Tibial artery (tissue), 4 donors: ENCODE measurements at places on chromosomes 16 and 17.
A peak's percentile ranks its signal among the peaks of the same experiment; 100 is the strongest.

DNA sequence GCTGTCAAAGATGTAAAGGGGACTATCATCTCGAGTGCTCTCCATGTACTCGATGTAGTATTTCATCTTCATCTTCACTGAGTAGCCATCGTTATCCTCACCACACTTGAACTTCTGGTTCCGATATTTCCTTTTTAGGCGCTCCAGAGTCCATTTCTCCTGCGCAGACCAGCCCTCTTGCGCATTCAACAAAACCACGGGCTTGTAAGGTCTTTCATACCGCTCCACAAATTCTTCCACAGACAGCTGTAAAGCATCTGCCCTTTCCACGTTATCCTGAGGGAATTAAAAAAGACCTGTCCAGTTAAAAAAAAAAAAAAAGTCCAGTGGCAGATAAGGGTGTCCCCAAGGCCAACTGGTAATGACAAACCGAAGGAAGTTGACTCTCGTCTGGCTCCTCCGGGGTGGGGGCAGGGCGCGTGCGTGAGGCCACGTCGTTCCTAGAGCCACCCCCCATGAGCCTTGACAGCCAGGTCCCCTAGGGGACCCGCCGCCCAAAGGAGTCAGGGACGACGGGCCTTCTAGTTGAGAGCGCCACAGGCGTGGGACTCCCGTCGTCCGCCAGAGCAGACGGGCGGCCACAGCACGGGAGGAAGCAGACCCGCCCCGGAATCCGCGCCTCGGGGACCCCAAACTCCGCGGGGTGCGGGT lies 701 bp downstream of the JMJD6 start:
- peak; percentile 73 for DNase-seq

DNA sequence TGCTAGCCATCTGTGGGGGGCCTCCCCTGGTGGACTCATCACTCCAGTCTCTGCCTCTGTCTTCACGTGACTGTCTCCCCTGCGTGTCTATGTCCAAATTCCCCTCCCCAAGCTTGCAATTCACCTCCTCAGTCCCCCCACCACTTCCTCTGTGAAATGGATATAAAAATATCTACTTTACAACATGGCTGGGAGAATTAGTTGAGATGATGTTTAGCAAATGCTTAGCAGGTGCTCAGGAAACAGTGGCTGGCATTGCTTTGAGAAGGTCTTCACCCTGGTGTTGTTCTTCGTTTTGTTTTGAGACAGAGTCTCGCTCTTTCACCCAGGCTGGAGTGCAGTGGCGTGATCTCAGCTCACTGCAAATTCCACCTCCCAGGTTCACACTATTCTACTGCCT lies 8.3 kb upstream of the ZCCHC14 start:
- DNase-seq, result no peak

DNA sequence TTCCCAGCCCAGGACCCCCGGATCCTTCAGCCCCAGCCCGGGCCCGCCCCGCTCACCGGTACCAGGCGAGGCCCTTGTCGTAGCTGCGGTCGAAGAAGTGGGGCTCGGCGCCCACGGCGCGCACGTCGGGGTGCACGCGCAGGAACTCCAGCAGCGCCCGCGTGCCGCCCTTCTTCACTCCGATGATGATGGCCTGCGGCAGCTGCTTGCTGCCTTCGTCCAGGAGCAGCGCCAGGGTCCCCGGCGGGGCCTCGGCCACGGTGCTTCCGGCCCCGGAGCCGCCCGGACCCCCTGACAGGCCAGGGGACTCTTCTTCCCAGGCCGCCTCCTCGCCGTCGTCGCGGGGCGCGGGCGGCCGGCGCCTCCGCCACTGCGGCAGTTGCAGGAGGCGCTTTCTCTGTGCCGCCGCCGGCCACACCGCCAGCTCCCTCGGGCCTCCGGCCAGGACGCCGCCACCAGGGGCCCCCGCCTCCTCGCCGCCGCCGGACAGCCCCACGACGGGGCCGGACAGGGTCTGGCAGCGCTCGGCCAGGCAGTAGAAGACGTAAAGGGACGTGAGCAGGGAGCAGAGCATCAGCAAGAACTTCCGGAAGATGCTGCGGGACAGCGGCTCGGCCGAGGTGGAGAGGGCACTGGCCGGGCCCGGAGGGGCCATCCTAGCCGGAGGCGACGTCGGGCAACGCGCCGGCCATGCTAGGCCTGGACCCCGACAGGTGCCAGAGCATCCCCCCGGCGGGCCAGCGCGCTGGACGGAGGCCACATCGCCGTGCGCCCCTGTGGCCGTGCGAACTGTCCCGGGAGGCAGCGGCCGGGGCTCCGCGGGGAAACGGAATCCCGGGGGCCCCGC lies 1.0 kb downstream of the HS3ST3A1 start:
- no peak for DNase-seq

DNA sequence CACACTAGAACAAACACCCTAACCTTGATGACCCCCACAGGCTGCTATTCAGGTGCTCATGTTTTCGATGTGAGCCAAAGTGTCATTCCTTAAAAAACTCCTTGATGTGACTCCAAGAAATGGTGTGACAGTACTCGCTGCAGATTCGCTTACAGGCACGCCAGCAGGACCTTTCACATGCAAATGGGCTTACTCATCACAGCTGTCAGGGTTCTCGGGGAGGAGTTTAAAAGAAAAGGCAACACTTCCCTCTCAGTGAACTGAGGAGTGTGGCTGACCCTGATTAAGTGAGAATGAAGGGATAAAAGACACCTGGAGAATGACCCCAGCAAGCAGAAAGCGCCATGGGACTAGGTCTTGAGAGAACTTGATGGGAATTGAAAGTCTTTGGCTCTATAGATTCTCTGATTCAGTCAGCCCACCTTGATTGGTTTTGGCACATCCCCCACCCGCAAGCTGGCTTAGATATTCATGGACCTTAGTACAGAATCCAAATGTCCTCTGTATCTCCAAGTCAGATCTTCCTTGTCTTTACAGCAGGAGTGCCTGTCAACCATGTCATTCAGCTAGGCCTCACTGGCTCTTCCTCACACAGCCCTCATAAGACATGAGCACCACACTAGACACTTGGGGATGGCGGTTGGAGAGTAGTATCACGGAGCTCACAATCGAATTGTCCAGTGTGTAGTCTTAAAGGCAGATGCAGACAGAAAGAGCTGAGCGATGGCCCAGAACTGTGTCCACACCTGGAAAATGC lies 82.6 kb downstream of the HIC1 start:
- no peak for DNase-seq

GRCh38 chr17:73827627-73828291 lies 183.5 kb upstream of the SDK2 start:
- no peak for DNase-seq

- no peak for DNase-seq
Observed at GRCh38 chr16:54817940-54818574, 112.6 kb upstream of the IRX5 start.

DNA sequence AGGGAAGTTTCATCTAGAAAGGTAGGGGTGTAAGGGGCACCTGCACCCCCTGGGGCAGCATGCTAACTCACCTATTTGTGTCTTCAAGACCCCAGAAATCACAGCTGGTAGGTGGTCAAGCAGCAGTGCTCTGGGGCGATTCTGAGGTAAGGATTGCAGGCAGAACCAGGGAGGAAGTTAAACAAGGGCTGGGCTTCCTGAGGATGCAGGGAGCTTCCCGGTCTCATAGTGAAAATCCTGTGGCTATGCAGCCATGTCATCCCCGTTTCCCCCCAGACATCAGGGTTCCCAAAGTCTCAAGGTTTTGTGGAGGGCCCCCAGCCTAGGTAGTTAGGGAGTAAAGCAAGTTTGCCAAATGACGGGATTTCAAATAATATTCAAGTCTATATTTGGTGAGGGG lies 78.5 kb downstream of the C16orf78 start:
- peak; percentile 41 for DNase-seq

GRCh38 chr16:23976524-23976923 lies 140.7 kb downstream of the PRKCB start:
- DNase-seq, result no peak

DNA sequence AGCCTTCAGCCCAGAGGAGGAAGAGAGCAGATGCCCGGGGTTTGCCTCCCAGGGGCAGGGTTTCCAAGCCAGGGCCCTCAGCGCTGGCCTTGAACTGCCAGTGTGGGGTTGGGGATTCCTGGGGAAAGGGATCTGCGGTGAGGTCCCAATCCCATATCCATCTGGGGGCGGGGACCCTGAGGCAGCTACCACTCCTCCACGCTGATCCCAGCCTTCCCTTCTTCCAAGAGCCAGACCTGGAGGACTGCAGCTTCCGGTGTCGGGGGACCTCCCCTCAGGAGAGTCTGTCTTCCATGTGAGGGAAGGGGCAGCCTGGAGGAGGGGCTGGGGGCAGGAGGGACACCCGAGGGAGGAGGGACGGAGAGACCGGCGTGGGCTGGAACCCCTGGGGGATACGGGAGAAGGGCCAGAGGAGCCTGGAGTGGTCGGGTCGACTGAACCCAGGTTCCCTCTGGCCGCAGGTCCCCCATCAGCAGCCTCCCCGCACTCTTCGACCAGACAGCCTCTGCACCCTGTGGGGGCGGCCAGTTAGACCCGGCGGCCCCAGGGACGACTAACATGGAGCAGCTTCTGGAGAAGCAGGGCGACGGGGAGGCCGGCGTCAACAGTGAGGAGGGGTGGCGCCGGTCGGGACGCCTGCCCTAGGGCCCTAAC lies 10.7 kb upstream of the CISD3 start:
- DNase-seq, result no peak

- DNase-seq, result no peak
Observed at GRCh38 chr16:50025537-50025931, 509 bp downstream of the CNEP1R1 start.

DNA sequence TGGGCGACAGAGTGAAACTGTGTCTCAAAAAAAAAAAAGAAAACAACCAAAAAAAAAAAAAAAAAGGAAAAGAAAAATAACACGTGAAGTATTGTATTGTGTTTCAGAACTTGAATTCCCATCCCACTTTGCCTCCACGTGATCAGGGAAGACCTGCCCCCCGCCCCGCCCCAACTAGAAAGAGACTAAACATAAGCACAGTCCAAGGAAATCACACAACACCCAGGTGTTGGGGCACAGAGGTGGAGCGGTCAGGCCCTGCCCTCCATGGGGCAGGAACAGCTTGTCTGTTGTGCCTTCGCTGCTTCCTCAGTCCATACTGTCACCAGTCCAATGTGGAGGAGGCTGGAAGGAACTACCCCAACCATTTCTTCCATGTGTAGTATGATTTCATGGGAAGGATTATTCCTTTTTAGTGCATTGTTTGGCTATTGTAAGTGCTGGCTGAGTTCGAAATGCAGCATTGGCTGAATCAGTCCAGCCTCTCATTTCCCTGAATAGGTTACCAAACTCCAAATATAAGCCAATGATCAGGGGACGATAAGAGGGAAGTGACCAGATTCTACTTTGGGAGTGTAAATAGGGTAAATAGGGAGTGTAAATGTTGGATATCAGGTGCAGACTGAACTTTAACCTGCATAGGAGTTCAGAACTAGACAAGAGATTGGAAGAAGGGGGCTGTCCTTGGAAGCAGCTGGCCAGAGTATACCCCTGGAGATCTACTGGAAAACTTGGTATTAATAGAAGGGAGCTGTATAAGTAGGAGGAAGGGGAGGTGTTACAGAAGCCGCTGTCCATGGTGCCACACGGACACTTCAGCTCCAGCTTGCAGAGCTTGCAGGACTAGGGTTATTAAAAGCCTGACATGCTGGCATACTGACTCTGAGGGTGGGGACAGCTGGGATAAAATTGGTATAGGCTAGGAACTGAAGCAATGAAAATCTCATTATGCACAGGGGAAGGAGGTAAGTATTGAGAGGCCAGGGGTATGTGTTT lies 50.7 kb downstream of the TANGO6 start:
- no peak for DNase-seq

DNA sequence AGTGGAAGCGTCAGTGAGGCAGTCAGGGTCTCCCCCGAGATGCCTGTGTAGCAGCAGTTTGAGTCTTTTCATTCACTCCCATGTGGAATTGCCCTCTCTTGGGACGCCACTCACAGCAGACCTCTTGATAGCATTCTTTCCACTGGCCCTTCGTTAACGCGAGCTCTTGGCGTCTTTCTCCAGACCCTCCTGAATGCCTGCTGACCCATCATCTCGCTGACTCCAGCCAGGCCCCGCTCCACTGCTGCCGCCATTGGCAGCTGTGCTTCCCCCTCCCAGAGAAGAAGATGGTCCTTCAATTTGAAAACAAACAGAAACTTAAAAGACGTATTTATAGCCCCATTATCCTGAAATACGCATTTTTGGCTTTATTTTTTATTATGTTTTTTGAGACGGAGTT lies 63.1 kb downstream of the SEC14L1 start:
- no peak for DNase-seq

DNA sequence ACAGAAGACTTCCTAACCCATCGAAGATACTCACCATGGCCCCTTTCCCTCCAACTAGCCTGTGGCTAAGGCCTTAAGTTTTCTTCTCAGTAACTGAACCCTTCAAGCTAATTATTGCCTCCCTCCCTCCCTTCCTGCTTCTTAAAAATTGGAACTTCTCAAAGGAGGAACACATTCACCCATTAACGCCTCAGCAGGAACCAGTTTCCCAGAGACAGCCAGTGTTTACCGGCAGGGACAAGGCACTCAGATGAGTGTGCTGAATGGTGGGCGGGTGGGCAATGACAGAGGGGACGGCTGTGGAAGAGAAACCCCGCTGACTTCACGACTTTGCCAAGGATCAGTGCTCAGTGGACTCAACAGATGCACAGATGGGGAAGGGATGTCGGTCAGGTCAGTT lies 20.3 kb downstream of the PITPNA start:
- no peak for DNase-seq

DNA sequence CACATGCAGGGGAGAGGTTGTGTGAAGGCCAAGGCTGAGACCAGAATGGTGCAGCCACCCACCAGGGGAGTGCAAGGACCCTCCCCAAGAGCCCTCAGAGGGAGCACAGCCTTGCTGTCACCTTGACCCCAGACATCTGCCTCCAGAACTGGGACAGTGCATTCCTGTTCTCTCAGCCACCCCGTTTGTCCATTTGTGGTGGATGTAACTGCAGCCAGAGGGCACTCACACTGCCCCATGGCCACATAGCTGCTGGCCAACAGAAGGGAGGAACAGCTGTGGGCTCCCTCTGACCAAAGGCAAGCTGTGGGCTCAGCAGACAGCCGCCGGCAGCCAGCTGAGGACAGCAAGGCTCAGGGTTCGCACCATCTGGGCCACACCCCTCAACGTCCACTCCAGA lies 49.8 kb upstream of the KLHDC4 start:
- DNase-seq, result no peak

- no peak for DNase-seq
Observed at GRCh38 chr16:55000595-55000994, 69.9 kb downstream of the IRX5 start.

- no peak for DNase-seq
Observed at GRCh38 chr17:47966079-47966519, 4.8 kb upstream of the CDK5RAP3 start.

- DNase-seq, result no peak
Observed at GRCh38 chr16:88467541-88467944, 14.5 kb downstream of the ZFPM1 start.

DNA sequence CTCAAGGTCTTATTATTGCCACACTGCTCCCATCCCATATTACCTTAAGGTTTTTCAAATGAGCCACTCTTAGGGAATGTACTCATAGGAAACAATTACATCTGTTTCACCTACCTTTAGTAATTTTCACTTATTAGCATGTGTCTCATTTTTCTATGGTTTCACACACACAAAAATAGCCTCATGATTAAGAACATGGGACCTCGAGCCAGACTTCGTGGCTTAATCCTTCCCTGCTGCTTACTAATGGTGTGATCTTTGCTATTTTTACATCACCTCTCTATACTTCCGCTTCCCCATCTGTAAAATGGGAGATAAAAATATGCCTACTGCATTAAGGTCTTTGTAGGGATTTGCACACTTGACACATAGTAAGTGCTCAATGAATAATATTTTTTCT lies 38.5 kb downstream of the OTOA start:
- no peak for DNase-seq
